AG04450 (cell line): ENCODE measurements at places on chromosomes 6 and 20.

- DNase-seq: no peak
Measured at GRCh38 chr20:39588148-39588757, 626.1 kb downstream of the DHX35 start.

GRCh38 chr6:127515234-127515793 is 3.8 kb downstream of the MTCL3 start:
- DNase-seq: no peak

DNA sequence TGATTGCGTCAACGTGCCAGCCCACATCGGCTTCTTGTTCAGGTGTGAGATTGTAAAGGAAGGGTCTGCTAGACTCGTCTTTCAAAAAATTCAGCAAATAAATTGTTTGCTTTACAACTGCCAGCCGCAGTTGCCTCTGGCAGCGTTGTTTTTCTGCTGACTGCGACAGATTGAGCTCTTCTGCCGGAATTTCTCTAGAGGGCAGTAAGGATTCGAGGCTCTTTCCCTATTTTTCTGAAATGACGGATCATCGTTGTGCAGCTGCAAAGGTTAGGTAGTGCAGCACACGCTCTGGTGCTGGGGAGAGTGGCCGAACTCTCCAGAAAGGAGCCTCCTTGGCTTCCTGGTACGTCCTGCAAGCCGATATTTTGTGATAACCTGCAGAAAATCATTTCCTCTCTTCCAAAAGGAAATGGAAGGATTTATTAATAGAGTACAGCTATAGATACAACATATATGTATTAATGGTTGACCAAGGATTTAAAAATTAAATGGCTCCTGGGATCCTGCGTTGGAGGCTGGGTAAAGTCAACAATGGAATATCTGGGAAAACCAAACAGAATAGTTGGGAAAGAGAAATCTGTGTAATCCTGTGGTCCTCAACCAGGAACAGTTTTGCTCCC is 121.9 kb upstream of the ZFP64 start:
- no peak for DNase-seq

- no peak for DNase-seq
Measured at GRCh38 chr6:20554326-20554725, 20.1 kb downstream of the CDKAL1 start.

DNA sequence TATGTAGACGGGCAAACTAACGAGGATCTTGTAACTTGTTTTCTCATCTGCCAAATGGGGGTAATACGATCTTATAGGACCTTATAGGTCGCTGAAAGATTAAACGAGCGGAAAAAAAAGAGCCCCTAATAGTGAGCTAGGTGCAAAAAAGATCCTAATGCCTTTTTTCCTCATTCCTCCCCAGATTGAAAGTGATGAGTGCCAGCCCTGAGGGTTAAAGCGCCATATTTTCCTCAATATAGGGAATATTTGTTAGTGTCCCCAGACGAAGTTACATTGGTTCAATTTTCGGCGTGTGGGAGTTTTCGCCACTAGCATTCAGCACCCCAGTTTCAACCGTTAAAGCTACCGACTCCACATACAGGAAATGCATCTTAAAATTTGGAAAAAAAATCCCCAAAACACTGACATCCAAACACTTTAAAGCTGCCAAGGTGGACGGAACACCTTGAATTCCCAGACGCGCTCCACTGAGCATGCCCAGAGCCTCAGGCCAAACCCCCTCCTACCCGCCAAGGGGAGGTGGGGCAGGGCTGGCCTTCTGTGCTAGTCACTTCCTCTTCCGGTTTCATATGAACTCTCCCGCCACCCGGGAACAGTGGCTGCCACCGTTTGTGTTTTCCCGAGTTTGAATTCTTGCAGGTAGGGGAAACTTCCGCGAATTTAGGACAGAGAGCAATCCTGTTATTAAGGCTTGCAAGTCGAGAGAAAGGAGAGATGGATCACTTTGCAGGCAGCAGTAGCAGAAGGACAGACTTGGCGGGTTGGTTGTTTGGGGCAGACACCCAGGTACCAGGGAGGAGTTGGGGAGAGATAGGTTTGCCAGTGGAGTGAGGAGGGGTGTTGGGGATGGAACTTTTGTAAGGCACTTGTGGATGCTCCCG is at the start of gene PRIM2:
Gene PRIM2, plus strand, starts transcription at position 571 of the 884 bp plus-strand sequence. CDS start 816 bp downstream, outside the sequence.
- peak; percentile 41 for DNase-seq

- no peak for DNase-seq
Measured at GRCh38 chr6:1416820-1417219, 27.4 kb downstream of the FOXF2 start.

DNA sequence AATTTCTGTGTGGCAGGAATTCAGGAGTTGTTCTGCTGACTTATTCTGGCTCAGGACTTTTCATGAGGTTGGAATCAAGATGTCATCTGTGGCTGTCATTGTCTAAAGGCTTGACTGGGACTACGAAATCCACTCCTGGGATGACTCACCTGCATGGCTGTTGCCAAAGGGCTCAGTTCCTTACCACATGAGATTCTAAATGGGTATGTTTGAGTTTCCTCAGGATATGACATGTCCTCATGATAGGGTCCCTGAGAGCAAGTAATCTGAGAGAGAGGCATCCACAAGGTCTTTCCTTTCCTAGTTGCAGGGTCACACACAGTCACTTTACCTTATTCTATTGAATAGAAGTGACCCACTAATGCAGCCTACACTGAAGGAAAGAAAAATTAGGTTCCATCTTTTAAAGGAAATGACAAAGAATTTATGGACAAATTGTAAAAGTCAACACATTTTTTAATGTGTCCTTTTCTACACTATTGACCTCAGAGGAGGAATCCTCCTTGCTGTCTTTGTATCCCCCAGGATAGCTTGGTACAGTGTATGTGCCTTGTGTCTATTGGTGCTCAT is 1025.0 kb upstream of the GJE1 start:
- no peak for DNase-seq

- DNase-seq: no peak
Measured at GRCh38 chr20:14643146-14643545, 305.7 kb upstream of the FLRT3 start.
